NCI-H1417 (cell line): ENCODE measurements at places on chromosomes 1 and 21.

- DNase-seq = no peak
Measured at GRCh38 chr1:63868268-63868781, 94.5 kb downstream of the ROR1 start.

DNA sequence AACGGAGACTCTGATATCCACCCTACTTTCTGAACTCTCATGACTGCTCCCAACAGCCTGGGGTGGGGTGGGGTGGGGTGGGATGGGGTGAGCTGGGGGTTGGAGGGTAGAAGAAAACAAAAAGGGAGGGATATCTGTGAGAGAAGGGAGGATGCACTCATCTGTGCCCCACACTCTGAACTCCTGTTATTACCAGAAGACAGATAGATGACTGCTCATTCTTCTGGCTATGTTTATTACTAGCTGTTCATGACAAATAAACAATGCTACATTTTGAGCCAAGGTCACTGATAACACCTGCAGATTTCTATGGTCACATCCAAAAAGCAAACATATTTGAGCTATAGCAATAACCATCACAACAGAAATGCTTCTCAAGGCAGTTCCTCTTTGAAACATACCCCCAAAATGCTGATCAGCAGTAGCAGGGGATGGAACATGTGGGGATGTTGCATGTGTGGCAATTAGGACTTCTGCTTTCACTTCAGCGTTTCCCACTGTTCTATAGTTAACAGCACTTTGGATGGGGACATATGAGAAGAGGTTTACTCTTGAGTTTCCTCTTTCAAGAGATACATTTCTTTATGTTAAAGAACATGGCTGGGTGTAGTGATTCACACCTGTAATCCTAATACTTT, 43.3 kb downstream of the GPR3 start:
- DNase-seq = no peak

DNA sequence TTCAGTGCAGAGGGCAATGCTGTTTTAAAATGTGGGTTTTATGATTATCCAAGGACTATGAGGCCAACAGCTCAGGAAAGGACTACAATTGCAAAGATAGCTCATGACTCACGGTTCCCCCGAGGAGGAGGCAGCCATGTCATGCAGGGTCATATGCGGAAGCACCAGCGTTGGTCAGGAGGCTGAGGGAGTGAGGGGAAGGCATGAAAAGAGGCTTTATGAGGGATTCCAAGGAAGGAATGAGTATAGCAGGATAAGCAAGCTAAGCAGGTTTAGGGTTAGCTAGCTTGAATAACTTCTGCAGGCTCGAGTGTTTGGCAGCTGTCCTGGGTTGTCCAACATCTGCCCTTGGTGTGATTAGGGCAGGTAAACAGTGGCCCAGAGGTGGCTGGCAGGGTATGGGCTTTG, 495.1 kb downstream of the SETD4 start:
- no peak for DNase-seq

- DNase-seq = no peak
Measured at GRCh38 chr1:55171694-55172093, 43.5 kb downstream of the USP24 start.

GRCh38 chr1:41072051-41072450, 50.5 kb upstream of the SLFNL1 start:
- DNase-seq = no peak
